Cortex of kidney (tissue), 1 donor: ENCODE measurements at places on chromosomes 2 and 18.

GRCh38 chr2:232802091-232802490, 25.7 kb upstream of the KCNJ13 start:
- DNase-seq = no peak

- DNase-seq = no peak
Observed at GRCh38 chr2:42351864-42352263, 9.2 kb downstream of the COX7A2L start.

DNA sequence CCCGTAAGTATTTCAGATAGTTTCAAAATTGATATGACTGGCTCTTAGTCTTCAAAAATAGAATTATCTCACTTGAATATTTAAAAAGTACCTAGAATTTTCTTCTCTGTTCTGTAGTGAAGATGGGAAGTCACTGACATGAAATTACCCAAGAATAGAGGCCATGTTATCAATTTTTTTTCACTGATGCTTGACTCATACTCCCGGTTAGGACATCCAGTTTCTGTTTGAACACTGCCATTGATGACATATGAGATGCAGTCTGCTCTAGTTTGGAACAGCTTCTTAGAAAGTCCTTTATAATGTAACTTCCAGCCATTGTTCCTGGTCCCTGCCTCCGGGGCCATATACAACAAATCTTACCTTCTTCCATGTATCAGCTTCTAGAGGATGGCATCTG, 26.0 kb downstream of the MAP3K20 start:
- DNase-seq = no peak

GRCh38 chr2:211468877-211469663, 912.7 kb downstream of the CPS1 start:
- no peak for DNase-seq

DNA sequence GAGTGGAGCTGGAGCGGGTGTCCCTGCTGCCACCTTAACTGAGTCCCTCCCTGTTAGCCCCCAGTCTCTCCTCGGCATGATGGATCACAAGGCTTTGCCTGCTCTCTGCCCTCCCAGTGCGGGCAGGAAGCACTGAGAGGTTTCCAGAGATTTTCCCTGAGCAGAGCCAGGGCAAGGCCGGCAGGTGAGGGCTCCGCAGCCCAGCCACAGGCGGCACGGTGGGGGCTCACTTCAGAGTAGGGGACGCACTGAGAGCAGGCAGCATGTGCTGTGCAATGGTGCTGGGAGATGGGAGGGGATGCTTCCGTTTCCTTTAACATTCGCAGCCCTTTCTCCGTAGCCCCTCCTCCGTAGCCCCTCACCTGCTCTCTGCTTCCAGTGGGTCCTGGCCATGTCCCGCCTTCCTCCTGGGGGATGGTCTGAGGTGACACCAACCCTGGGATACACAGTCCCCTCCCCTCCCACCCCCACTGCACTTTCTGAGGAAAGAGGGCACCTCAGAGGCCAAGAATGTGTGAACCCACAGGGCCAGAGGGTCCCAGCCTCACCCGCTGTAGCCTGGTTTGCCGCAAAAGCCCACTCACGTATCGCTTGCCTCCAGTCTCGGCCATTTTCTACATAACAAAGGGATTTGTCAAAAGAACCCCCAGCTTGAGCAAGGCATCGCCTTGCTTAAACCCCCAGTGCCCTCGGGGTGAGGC, 10.7 kb downstream of the KCNF1 start:
- DNase-seq = no peak

- no peak for DNase-seq
Observed at GRCh38 chr2:110120171-110121051, 4.8 kb upstream of the MALL start.

- no peak for DNase-seq
Observed at GRCh38 chr2:229422063-229422462, 151.0 kb upstream of the PID1 start.

- no peak for DNase-seq
Observed at GRCh38 chr2:237966250-237966564, 607 bp upstream of the UBE2F start.

GRCh38 chr2:165791421-165792103, 2.5 kb downstream of the GALNT3 start:
- no peak for DNase-seq

- no peak for DNase-seq
Observed at GRCh38 chr18:32349728-32350395, 120.8 kb downstream of the GAREM1 start.

DNA sequence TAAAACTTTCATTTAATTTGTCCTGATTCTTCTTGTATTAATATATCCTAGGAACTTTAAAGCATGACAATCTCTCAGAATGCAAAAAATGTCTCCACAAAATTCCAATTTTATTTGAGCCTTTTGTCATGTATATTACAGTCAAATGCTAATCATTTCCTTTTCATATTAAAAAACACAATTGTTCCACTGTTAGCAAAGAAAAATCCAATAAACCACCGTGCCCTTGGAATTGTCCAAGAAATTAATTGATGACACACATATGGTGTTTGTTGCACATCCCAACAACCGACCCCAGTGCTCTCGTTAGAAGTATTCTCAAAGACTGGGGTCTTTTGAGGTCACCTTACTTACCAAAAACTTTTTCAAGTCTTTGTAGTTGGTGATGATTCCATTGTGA, 28.1 kb downstream of the GFPT1 start:
- DNase-seq = no peak

GRCh38 chr18:48392268-48392667, 16.9 kb downstream of the ZBTB7C start:
- no peak for DNase-seq

DNA sequence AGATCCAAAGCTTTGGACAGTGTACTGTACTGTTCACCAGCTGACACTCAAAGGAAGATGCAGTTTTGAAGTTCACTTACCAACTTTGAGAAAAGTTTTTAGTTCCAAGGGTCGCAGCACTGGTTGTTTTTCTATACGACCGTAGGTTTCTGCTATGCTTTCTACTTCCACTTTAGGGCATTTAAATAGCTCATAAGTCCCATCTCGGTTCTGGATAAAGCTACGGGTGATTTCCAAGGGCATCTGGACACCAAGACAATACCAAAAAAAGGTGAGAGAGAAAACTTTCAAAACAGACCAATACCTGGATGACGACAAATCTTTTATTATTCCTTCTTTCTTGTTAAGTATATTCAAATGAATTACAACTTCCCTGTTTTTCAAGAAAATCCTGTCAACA, 30.3 kb downstream of the C2orf42 start:
- DNase-seq = no peak

GRCh38 chr2:104923665-104924064, 69.8 kb downstream of the POU3F3 start:
- DNase-seq = no peak

GRCh38 chr2:16224298-16225045, 284.1 kb downstream of the MYCN start:
- DNase-seq = no peak

DNA sequence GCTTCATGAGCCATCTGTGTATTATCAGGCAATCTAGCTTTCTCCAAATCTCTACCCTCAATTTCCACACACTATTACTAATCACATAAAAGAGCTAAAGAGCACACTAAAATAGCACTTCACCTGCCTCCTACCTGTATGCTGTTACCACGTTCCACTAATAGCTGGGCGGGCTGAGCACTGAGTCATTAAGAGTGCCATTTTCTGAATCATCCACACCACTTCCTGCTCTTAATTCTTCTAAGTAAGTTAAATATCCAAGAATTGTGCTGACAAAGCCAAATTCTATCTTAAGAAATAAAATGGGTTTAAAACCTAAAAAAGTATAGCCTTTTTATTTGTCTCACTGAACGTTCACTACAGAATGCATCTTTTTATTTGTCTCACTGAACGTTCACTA, 35.7 kb downstream of the NOL10 start:
- no peak for DNase-seq

- no peak for DNase-seq
Observed at GRCh38 chr2:82879803-82880202, 1579.3 kb downstream of the SUCLG1 start.

GRCh38 chr18:40249390-40250080, 1705.5 kb upstream of the PIK3C3 start:
- DNase-seq = no peak

- DNase-seq = no peak
Observed at GRCh38 chr2:148578493-148578884, 66.1 kb upstream of the EPC2 start.

GRCh38 chr2:133390156-133390555, 178.1 kb downstream of the NCKAP5 start:
- DNase-seq = no peak
